DMS153 (cell line): ENCODE measurements at places on chromosomes 4 and X.
A peak's percentile ranks its signal among the peaks of the same experiment; 100 is the strongest.

DNA sequence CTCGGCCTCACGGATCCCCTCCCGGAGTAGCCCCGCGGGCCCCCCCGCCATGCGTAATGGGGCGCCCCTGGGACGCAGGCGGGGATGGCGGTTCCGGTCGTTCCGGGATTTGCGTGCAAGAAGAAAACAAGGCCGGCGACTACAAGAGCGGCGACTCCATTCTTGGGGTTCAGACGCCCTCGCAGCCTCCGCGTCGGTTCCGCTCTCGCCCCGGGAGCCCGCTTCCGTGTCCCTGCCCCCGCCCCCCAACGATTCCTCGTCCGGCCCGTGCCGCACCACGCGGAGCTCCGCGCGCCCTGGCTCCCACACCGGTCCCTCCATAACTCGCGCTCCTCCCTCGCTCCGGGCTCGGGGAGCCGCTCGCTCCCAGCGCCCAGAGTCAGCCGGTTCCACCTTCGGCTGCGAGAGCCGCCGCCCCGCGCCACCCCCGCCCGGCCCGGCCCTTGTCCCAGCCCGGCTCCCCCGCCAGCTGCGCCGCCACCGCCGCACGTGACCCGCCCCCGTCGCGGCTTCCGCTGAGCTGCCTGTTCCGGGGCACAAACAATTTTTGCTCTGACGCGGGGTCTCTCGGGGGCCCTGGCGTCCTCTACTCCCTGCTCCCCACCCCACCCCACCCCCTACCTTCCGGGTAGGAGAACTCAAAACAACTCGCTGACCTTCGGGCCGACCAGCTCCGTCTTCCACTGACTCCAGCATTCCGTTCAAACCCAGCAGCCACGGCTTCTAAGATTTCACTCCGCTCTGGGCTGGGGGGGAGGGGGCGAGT is 78.8 kb upstream of the BCOR start:
- no peak for DNase-seq

DNA sequence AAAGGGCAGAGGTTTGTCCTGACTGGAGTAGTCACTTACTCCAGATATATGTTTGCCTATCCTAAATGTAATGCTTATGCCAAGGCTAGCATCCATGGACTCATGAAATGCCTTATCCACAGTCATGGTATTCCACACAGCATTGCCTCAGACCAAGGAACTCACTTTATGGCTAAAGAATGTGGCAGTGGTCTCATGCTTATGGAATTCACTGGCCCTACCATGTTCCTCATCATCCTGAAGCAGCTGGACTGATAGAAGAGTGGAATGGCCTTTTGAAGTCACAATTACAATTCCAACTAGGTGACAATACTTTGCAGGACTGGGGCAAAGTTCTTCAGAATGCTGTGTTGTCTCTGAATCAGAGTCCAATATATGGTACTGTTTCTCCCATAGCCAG is 1014.8 kb downstream of the RAPGEF2 start:
- DNase-seq, result no peak

DNA sequence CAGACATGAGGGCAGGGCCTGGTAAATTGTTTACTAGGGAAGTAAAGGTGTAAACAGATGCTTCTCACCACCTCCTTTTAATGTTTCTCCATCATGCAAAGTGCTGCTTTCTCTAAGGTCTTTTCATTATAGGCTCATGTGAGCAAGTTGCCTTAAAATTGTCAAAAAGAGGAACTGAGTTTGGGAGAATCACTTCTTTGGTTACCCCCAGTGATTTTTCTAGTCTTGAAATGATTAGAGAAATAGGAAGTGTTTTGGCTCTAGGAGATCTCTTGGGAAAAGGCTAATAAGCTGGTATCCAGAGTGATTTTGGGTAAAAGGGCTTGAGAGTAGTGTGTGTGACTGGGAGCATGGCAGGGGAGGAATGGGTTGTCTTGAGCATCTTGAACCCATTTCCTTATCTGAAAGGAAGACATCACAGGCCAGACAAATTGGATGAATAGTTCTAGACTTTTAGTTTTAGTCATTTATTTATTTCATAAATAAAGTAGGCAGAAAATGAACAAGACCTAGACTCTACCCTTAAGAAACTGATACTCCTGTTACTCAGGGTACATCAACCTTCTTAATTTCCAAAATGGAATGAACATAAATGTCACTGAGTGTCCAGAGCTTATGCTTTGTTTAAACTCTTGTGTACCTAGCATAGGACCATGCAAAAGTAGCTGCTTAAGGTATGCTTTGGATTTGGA is 14.2 kb downstream of the GRPR start:
- no peak for DNase-seq

- no peak for DNase-seq
Measured at GRCh38 chr4:155510771-155511170, 134.0 kb upstream of the MAP9 start.

DNA sequence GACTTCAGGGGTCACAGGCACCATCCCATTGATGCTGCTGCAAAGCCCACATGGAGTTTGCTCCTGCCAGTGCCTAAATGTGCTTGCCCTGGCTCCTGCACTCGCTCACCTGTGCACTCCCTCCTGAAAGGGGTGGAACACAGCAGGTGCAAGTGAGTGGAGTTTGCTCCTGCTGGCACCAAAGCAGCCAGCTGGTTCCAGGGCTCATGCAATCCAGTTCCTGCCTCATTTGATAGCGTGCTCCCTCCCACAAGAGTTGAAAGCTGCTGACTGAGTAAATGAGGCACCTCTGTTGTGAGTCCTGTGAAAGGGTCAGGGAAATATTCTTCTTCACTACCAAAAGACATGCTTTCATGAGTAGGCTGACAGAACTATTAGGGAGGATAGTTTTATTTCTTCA is 30.5 kb downstream of the CXCL8 start:
- peak; percentile 86 for DNase-seq
